ENCODE measurements at places on chromosomes 4 and X.

DNA sequence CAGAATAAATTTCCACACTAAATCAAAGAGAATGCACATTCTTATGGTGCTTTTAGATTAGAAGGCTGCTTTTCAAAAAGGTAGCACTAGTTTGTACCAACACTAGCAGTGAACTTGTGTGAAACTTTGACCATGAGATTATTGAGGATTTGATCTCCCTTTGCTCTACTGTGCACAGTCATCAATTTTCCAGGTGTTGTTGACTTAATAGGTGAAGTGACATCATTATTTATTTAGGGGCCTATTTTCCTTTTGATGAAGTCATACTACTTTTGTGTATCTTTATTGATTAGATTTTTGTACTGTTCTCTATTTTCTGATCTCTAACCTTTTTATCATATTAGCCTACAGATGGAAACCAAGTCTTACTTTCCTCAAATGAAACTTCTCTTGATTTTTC is 507.9 kb upstream of the LCORL start:
- no peak for DNase-seq

DNA sequence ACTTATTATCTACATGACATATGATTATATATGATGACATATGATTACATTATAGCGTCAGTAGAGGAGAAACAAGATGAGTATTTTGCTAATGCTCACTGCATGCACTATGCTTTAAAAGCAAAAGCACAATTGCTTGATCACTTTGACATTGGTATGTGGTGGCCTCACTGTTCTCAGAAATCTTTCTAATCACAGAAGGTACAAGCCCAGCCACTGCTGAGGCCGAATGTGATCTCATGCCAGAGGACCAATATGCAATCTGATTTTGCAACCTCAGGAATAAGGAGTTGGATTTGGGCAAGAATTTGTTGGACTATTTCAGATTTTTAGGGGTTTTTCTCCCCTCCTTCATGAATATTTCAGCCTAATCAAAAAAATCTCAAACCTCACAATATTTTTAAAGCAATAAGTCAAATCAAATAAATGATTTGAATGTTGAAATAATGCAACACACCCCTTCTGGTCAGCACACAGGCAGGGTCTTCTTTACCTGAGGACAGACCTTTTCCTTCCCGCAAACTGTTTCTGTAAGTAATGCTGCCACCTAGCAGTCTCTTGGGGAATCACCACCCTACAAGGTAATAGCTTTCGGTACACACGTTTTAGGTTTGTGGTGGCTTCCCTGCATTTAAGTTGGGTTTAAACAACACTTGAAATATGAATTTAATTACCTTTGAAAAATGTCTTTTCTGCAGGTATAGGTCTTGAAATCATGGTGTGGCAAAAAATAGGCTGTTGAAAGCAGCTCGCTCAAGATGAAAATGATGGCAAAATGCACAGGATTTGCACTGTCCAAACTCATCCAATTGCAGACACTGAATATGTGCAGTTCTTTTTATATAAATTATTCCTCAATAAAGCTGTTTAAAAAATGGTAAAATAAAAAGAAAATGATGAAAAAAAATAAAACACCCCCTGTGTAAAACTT is 4.8 kb upstream of the CXCL13 start:
- peak; percentile 13 for DNase-seq

DNA sequence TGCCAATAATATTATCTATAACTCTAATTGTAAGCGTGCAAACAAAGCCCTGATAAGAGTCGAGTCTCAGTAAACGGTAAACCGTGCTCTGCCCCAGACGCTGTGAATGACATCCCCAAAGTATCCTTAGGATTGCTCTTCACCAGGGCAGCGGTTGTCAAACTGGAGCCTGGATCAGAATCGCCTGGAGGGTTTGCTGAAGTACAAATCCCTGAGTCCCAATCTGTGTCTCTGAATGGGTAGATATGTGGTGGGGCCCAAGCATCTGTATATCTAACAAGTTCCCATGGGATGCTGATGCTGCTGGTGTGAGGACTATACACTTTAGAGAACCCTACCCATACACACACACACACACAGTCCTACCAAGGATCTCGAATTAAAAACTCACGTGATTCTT is 813 bp upstream of the APBB2 start:
- no peak for DNase-seq

- no peak for DNase-seq
Observed at GRCh38 chr4:5217421-5217820, 166.1 kb downstream of the STK32B start.

DNA sequence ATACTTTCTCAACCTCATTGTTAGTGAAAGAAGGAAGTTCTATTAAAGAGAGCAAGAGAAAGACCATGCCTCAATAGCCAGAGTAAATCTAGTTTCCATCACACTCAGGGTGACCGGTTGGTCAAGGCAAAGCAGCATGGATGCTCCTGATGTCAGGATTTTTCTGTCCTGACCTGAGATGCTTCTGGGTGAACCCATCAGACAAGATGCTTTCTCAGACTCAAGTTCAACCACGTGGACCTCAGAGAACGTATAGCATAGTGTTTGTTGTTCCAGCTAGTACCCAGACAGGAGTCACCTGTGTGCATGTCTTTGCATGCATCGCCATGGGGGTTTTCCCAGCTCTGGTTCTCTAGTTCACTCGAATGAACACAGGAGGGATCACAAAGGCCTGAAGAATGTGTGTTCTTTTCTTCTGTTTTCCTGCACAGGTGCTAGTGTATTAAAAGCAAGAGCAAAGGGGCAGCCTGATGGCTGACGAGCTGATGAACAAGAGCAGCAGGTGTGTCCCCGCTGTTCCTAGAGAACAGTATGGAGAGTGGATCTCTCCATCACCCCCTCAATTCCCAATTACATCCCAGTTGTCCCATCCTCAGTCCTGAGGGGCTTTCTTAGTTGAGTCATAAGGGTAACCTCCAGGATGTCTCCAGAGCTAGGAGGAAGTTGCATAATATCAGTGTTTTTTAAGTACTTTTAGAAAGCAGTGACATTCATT is 110.5 kb upstream of the ENPP6 start:
- no peak for DNase-seq

GRCh38 chr4:8200302-8200975 is 1.3 kb downstream of the SH3TC1 start:
- no peak for DNase-seq

DNA sequence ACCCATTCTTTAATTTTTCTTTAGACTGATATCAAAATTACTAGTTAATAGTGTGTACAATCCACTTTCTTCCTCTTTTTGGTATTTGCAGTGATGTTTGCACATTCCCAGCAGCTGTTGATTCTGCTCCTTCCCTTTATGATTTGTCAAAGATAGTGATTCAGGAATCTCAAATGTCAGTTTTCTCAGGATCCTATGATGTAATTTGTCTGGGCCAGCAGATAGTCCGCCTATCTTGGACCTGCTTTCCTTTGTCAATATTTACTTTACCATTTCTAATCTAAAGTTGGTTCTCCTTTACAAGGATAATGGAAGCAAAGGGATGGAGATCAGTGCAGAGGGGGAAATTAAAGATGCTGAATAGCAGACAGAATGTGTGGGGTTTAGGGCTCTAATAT is 122.1 kb downstream of the REELD1 start:
- DNase-seq, result no peak

- DNase-seq, result no peak
Observed at GRCh38 chr4:159483110-159483781, 380.4 kb downstream of the RAPGEF2 start.

DNA sequence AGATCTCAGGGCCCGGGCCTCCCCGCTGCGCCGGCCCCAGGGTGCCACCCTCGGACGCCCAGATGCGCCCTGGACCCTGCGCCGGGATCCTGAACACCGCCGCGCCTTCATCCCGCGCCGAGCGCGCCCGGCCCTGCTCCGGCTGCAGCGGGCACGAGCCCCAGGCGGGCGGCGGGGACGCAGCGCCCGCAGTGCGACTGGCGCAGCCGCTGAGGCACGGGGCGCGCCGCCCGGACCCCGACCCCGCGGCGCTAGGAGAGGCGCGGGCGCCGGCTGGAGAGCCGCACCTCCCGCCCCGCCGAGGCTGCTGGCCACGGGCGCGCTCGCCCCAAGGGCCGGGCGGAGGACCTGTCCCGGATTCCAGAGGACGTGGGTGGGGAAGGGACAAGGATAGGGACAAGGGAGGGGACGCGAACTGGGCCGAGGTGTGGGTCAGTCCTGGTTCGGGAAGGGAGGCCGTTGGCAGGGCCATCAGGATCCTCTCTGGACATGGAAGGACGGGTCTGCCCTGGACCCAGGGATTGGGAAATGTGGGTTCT is 1.1 kb downstream of the ZFYVE28 start:
- no peak for DNase-seq

- DNase-seq, result no peak
Observed at GRCh38 chr4:66034671-66035070, 364.4 kb upstream of the EPHA5 start.

DNA sequence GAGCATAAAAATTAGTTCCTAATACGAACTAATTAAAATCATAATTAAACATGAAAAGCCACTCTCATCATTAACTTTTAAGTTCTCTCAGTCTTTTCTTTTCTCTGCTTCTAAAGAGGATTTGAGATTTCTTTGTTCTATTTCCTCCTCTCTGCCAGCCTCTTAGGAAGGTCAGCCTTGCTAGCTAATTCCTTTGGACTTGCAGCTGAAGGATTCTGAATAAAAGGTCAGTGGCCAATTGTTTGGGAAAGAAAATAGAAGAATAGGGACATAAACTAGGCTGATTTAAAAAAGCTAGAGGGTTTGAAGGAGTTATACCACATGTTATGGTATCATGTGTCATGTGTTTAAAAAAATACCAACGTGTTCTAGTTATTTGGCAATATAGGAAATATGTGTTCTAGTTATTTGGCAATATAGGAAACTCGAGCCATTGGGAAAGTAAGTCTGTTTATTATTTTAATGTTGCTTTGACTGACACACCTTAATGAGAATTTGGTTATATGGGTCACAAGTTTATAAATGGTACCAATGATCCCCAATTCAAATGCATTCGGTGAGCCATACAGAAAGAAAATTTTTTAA is 1668.7 kb upstream of the PCDH7 start:
- no peak for DNase-seq

DNA sequence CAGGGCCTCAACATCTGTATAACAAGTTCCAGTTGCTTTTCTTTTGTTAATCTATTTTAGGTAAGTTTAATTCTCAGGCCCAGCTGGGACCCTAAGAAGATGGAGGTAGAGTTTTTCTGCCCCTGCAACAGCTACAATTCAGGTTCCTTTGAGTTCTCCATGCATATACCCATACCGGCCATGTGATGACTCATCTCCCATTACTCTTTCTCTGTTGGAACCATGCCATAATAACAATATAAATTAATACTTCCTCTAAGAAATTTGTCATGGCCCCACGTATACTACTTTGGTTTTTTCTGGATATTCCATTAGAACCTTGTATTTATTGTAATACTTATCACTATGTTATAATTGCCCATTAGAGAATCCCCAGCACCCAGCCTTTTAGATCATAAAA is 1.3 kb upstream of the INTU start:
- DNase-seq, result no peak

- no peak for DNase-seq
Observed at GRCh38 chr4:183467246-183467645, 22.8 kb downstream of the CDKN2AIP start.

GRCh38 chr4:113059449-113060182 is 10.2 kb downstream of the ANK2 start:
- DNase-seq, result no peak

GRCh38 chr4:100989401-100989800 is 357.9 kb downstream of the PPP3CA start:
- DNase-seq, result no peak

DNA sequence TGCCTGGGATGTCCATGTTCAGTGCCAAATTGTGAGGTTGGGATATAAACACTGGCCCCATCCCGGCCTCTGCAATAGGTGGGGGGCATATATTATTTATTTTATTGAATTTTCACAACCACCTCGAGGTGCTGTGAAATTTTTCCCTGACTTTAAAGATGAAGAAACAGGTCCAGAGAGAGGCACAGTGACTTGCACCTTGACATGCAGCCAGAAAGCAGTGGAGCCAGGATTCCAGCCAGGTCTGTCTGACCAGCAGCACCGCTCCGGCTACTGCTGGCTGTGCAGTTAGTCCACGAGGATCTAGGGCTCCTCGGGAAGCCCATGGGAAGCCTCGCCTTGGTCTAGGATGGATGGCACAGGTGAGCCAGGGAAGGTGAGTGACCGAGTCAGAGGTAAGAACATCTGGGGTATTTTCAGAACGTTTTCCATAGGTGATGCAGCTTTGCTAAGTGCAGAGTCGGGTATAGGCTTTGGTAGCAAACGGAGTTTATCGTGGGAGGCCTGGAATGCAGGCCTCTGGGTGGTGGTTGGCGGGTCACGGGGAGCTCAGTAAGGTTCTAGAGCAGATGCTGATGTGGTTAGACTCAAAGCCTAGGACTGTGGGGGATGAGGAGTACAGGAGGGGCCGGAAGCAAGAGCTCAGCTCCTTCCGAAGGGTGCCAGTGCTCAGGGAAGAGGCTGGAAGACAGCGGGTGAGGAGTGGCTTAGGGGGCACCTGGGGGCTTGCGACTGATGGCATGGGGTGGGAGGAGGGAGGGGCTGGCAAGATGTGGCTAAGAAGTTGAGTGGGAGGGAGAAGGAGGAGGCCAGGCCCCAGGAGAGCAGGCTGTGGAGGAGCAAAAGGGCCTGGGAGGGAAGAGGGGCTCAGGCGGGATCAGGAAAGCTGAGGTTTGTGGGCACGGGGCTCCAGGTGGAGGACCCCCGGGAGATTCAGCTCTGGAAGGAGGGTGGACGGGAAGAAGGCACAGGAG is 107.7 kb upstream of the LRPAP1 start:
- no peak for DNase-seq

DNA sequence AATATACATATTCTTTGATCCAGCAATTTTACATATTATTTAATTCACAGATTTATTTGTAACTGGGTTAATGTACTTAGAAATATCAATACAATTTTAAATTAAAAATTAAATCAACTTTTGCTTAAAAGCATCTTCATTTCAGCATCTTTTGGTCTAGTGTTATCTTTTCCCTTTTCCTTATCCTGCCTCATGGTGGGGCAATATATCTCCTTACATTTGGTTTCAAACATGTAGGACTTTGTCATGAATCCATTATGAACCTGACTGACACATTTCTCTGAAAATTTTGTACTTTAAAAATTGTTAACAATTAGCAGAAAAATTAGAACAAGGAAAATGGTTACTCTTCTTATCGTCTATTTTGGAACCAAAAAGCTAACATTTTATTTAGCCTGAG is 42.8 kb upstream of the ANK2 start:
- DNase-seq, result no peak

DNA sequence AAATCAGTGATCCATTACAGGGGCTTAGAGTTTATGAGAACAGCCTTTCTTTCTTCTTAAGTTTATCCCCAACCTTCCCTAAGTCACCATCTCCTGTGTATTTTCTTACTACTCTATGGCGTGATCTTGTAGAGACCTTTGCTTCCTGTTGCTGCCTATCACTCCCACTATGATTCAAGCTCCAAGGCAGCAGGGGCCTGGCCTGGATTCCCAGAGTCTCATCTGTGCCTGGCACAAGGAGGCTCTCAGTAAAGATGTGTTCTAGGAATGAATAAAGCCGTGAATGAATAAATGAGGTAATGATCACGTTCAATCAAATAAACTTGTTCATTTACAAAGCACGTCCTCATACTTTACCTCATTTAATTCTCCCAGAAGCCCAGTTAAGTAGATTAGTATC is 45.4 kb downstream of the CC2D2A start:
- no peak for DNase-seq
